RPMI7951 (cell line): ENCODE measurements at places on chromosomes 3 and 15. TPM values are rescaled to one million over a fixed set of nuclear protein-coding genes. Genes with fewer than 3 reads are reported as not detected.

GRCh38 chr3:134640872-134641470 is 9.9 kb downstream of the KY start:
- DNase-seq = peak; percentile 31

- DNase-seq = no peak
Observed at GRCh38 chr3:82137861-82138260, 376.4 kb upstream of the GBE1 start.

GRCh38 chr3:185732782-185733181 is 92.1 kb downstream of the IGF2BP2 start:
- peak; percentile 77 for DNase-seq

- DNase-seq = peak; percentile 27
Observed at GRCh38 chr3:16300307-16300706, 35.3 kb downstream of the OXNAD1 start.

DNA sequence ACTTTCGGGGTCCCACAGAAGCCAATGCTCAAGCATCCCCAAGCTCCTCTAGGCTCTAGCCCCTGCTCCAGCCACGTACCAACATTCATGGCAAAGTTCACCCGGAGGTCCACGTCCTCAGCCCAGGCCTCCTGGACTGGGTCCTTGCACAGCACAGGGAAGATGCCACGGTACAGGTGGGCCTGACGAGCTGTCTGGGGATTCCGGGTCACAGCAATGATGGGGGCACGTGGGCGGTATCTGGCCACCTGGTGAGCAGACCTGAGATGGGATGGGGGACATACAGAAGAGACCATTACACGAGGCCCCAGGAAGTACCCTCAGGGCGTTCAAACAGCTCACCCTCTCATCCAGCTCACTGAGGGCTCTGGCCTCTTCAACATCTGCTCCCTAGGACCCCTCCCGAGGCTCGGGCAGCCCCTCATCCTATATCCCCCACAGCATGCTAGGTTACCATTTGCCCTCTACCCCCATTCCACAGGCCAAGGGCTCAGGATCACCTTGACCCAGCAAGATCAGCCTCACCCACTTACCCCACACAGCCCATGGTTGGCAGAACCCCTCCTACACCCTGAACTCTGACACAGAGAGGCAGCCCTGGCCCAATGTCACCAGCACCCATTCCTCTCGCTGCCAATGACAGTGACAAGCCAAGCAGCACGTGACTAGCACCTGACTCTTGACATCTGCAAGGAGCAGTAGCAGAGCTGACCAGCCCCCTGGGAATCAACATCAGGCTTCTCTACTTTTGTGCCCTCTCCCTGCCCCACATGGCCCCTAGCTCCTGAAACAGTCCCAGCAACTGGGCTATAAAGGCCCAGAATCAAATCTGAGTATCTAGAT is 3.0 kb upstream of the GRAMD2A start:
- DNase-seq = no peak

DNA sequence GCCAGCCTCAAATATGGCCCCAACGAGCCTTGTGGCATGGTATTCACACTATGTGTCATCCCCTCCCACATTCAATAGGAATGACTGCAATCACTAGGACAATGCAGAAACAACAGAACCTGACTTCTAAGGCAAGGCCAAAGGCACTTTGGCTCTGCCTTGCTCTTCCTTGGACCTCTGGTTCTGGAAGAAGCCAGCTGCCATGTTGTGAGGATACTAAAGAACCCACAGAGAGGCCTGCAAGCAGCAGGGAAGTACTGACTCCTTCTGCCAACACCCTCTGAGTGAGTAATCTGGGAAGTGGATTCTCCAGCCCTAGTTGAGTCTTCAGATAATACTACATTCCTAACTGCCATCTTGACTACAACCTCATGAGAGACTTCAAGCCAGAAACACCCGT is 64.7 kb downstream of the ADAMTS9 start:
- DNase-seq = no peak

DNA sequence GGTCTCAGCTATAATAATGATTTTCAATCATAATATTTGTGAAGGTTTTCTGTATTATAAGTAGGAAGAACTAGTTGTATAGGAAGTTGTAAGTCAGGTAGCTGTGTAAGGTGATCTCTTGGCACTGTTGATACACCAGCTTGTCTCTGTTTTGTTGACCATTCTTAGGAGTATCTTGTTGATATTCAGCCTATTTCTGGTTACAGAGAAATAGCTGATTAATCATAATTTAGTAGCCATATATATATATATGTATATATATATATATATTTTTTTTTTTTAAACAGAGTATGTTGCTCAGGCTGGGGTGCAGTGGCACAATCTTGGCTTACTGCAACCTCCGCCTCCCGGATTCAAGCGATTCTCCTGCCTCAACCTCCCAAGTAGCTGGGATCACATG is 20.2 kb downstream of the AKAP13 start:
- no peak for DNase-seq

GRCh38 chr15:56454836-56455235 is 10.1 kb downstream of the MNS1 start:
- DNase-seq = no peak

Gene PTH1R
- not detected in 2 replicates for total RNA-seq

Gene PCOLCE2
- 2.1 and 2.8 TPM in 2 replicates for total RNA-seq

Gene TMEM108
- 0.12 and 0.39 TPM in 2 replicates for total RNA-seq

Gene SLC7A14
- total RNA-seq = 0.12 TPM in 1 of 2 replicates, not detected in the other

Gene POTEB
- total RNA-seq = not detected in 2 replicates

GRCh38 chr15:92418864-92419263 is 25.2 kb downstream of the ST8SIA2 start:
- no peak for DNase-seq

- DNase-seq = no peak
Observed at GRCh38 chr15:83766339-83766738, 112.4 kb downstream of the ADAMTSL3 start.

- DNase-seq = no peak
Observed at GRCh38 chr15:61146091-61146930, 82.8 kb downstream of the RORA start.

Gene TMF1
- 22.7 and 27.3 TPM in 2 replicates for total RNA-seq

- no peak for DNase-seq
Observed at GRCh38 chr3:127754411-127755304, 67.7 kb downstream of the MGLL start.

- no peak for DNase-seq
Observed at GRCh38 chr3:152284906-152285305, 16.2 kb downstream of the MBNL1 start.

DNA sequence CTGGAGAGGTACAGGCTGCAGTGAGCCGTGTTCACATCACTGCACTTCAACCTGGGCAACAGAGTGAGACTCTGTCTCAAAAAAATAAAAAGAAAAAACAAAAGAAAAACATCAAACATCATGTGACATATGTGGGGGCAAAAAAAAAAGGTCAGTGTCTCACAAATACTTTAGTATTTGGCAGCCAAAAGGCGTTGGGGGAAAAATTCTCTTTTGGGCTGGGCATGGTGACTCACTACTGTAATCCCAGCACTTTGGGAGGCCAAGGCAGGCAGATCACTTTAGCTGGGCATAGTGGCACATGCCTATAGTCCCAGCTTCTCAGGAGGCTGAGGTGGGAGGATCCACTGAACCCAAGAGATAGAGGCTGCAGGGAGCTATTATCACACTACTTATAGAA is 47.6 kb downstream of the TMCC1 start:
- DNase-seq = peak; percentile 26

Gene MINAR1
- total RNA-seq = 1.1 and 1.3 TPM in 2 replicates

DNA sequence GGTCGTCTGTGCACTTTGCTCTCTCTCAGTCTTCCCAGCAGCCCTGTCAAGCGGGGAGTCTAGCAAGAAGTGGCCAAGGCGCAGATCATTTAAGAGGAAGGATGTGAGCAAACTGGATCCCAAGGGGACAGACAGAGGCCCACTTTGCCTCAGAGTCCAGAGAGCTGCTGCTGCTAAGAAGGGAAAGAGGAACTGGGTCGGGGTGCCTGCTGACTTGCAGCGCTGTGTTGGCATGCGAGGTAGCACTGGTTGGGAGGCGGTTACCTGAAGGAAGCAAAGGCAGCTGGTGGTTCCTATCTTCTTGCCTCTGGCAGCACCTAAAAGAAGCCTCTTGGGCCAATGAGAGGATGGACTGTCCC is 28.1 kb downstream of the SMAD3 start:
- DNase-seq = no peak

DNA sequence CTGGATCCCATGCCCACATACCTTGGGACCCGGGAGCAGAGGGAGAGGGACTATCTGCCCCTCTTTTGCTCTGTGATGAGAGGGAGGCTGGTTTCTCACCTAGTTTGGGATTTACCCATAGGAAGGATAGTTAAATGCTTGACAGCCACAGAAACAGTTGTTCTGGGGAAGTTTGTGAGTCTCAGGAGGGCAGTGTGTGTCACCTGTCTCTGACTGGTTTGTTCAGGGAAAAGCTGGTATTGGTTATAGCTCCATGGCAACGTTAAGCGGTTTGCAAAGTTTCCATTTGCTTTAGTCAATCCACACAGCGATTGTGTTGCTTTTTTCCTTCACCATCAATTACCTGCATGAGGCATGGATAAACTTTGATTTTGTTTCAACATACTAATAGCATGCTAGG is 3.7 kb upstream of the TMED3 start:
- no peak for DNase-seq

Gene RBMS3
- total RNA-seq = 12.6 and 22.8 TPM in 2 replicates

- DNase-seq = no peak
Observed at GRCh38 chr3:36698314-36698713, 66.0 kb downstream of the DCLK3 start.

DNA sequence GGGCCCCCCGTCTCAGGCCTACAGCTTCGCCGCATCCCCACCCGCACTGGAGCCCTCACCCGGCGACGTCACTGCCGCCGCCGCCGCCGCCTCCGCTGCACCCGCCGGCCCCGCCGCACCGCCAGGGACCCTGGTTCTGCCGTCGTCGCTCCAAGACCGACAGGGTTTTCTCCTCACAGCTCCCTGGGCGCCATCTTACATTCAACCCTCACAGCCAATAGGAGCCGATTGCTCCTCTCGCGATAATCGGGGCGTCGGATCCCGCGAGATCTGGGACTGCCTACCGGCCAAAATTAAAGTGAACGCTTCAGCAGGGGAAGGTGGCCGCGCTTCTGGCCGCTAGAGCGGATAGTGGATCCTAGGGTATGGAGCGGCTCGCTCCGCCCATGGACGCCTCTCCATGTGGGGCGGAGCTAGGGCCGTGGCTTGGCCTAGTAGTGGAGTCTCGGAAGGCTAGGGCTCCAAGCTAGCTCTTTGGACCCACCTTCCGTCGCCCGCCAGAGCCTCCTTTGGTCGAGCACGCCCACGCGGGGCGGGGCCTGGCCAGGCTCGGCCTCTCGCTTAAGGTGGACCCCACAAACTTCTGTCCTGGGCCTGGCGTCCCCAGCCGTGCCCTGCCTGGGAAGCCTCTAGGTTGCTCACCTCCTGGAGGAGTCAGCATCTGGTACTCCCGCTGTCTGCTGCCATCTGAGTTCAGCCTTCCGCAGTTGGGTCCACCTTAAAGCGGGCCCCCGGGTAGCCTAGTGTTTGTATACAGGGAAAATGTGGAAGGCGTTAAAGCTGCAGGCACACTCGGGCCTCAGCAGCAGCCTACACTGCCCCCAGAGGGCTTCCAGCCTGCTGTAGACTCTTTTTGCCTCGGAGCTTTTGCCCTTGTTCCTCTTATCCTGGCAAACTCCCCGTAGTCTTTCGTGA is at the start of gene QRICH1:
Gene QRICH1 (minus strand): TSS at position 219 of the 915 bp plus-strand sequence. CDS start 17,054 bp downstream, outside the sequence.
- peak; percentile 98 for DNase-seq

Gene ADAMTS17
- 1.6 and 2.7 TPM in 2 replicates for total RNA-seq

GRCh38 chr3:89104499-89104898 is 2.9 kb upstream of the EPHA3 start:
- no peak for DNase-seq

Gene MELTF
- 0.12 and 0.39 TPM in 2 replicates for total RNA-seq

GRCh38 chr3:187550446-187550845 is 119.7 kb downstream of the SST start:
- no peak for DNase-seq

Gene ANAPC13
- total RNA-seq = 116 and 132 TPM in 2 replicates

- no peak for DNase-seq
Observed at GRCh38 chr3:127644641-127645370, 15.8 kb downstream of the PODXL2 start.

- no peak for DNase-seq
Observed at GRCh38 chr15:87569581-87569980, 687.0 kb downstream of the NTRK3 start.

Gene TGM5
- not detected in 2 replicates for total RNA-seq

DNA sequence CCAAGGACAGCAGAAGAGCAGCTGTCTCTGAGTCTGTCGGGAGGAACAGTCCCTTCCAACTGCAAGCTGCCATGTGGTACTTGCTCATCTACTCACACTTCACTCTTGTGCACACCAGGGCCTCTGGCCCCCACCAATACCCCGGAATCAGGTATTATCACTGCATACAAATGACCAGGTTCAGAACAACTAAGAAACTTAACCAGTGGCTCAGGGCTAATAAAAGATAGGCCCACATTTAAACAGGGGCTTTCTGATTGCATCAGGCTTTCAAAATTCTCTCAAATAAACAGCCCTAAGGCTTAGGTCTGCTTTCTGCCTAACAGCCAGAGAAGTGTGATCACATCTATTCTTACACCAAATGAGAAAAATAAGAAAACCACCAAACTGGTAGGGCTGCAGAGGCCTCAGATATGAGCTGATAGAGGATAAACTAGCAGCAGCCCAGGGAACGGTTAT is 20.7 kb downstream of the CCDC12 start:
- DNase-seq = no peak

Gene SYNPR
- total RNA-seq = not detected in 2 replicates

GRCh38 chr3:4986175-4986781 is 7.0 kb downstream of the BHLHE40 start:
- no peak for DNase-seq

- DNase-seq = peak; percentile 8
Observed at GRCh38 chr3:110528305-110529121, 543.1 kb upstream of the NECTIN3 start.

DNA sequence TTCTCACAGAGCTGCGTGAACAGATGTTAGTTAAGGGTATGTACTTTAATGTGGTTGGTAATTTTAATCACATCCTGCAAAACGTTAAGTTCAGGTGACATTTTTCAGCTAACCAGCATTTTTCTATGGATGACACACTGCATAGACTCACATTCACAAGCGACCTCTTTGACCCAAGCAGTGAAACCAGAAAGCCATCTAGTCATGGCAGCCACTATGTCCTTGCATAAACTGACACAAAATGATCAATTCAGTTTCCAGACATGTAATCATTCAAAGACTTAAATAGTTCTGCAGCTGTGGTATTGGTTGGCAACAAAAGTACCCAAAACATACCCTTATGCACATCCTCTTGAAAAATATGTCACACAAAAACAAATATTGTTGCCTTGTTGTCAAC is 7.4 kb upstream of the CAPN7 start:
- no peak for DNase-seq

Gene BNIP2
- 127 and 159 TPM in 2 replicates for total RNA-seq

DNA sequence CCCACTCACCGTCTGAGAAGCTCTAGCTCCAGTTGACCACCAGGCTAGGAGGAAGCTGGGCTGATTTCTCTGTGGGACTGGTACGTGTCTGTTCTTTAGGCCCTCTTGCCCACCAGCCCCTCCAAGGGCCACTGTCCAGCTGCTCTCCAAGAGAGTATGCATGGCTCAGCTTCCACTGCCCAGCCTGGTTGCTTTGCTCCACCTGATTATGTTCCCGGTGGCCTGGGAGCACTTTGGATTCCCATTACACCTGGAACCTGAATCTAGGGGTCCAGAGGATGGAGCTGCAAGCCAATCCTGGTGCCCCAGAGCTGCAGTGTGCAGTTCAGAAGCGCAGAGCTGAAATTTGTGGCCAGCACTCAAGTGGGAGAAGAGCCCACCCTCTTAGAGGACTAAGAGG is 402.1 kb upstream of the CNTN6 start:
- DNase-seq = no peak
